Activated CD8-positive, alpha-beta T cell treated with anti-CD3 and anti-CD28 coated beads, Interleukin-2, amount 10 ng/mL, durations not matched to agents 7 days and 5 days (primary cell): ENCODE measurements at places on chromosomes 13 and 19. TPM values are rescaled to one million over a fixed set of nuclear protein-coding genes. Genes with fewer than 3 reads are reported as not detected.
A peak's percentile ranks its signal among the peaks of the same experiment; 100 is the strongest.

DNA sequence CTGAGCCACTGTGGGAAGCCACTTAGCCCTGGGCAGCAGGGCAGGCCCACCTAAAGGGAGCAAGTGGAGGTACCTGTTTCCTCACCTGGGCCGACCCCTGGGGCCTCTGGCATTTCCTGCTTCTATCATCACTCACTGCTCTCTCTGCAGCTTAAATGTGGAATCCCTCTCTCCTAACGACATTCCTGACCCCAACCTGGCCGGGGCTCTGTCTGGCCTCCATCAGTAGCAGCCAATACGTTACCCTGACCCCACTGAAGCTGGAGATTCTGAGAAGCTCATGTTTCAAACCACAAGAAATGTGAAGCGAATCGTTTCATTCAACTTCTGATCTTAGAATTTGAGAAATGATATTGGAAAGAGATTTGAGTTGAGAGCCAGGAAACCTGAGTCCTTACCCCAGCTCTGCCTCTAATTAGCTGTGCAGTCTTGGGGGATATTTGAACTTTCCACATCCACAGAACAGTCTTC lies 39.9 kb downstream of the DOCK9 start:
- H3K36me3 ChIP-seq, result peaks cover 20% of the 10 kb centered on the region
- DNase-seq, result no peak
- H3K4me1 ChIP-seq, result peaks cover 1% of the 10 kb centered on the region
- H3K4me3 ChIP-seq, result no peak overlapping the region
- no peak overlapping the region for H3K27ac ChIP-seq

- H3K27me3 ChIP-seq, result peaks cover 3% of the 10 kb centered on the region
- no peak overlapping the region for H3K4me3 ChIP-seq
- no peak for DNase-seq
- no peaks in the 10 kb centered on the region for H3K4me1 ChIP-seq
- H3K36me3 ChIP-seq, result no peaks in the 10 kb centered on the region
These were observed 107.0 kb downstream of the KL start for GRCh38 chr13:33123066-33123859.

- peaks cover 3% of the 10 kb centered on the region for H3K27me3 ChIP-seq
- H3K4me1 ChIP-seq, result peaks cover 17% of the 10 kb centered on the region
- DNase-seq, result no peak
- H3K4me3 ChIP-seq, result no peak overlapping the region
- H3K27ac ChIP-seq, result peak overlapping the region; percentile 18
These were observed 10.9 kb downstream of the NCR1 start for GRCh38 chr19:54916822-54917221.

- peaks cover 35% of the 10 kb centered on the region for H3K27me3 ChIP-seq
- H3K27ac ChIP-seq, result no peak overlapping the region
- H3K36me3 ChIP-seq, result no peaks in the 10 kb centered on the region
- H3K4me1 ChIP-seq, result no peaks in the 10 kb centered on the region
- no peak overlapping the region for H3K4me3 ChIP-seq
- no peak for DNase-seq
These were observed 2.8 kb upstream of the IFNL2 start for GRCh38 chr19:39265321-39265916.

DNA sequence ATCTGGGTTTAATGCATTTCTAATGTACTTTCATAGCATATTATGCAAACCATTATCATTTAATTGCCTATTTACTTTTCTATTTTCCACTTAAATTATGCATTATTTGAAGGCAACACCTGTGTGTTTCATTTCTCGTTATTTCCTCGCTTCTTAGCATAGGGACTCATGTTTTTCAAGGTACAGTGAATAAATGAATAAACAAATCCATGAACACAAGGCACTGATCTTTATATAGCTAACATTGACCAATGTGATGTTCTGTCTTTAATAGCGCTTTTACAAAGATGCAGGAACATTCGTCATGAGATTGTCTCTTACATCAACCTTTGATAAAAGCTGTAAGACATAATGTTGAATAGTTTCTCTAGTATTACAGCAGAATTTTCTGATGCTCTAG lies 121.2 kb downstream of the B3GLCT start:
- DNase-seq, result no peak
- no peaks in the 10 kb centered on the region for H3K4me1 ChIP-seq
- H3K4me3 ChIP-seq, result no peak overlapping the region
- no peak overlapping the region for H3K27ac ChIP-seq
- no peaks in the 10 kb centered on the region for H3K36me3 ChIP-seq

DNA sequence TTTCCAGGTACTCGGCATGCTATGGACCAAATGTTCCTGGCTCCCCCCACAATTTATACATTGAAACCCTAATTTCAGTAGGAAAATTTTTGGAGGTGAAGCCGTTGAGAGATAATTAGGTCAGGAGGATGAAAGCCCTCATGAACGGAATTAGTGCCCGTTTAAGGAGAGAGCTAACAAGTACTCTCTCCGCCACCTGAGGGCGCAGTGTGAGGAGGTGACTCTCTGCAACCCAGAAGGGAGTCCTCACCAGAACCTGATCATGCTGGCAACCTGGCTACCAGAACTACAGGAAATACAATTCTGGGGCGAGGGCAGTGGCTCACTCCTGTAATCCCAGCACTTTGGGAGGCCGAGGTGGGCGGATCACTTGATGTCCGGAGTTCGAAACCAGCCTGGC lies 397.8 kb downstream of the SLITRK5 start:
- H3K4me3 ChIP-seq, result no peak overlapping the region
- H3K27ac ChIP-seq, result no peak overlapping the region
- H3K4me1 ChIP-seq, result no peaks in the 10 kb centered on the region
- DNase-seq, result no peak
- H3K36me3 ChIP-seq, result no peaks in the 10 kb centered on the region

Gene MYO16
- total RNA-seq, result not detected

DNA sequence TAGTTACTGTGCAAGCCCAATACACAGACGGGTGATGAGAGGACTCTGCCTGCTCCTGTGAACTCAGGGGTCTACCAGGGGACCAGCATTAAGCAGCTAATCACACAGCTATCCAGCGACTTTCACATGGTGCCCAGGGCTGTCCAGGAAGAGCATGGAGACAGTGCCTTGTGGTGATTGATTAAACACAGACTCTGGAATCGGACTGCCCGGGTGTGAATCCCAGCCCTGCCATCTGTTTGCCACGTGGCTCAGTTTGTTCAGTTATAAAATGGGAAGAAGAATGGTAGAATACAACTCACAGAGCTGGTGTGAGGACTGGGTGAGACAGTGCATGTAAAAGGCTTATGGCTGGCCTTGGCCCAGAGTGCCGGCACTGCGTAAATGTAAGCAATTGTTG lies 42.1 kb upstream of the NPAS1 start:
- peaks cover 36% of the 10 kb centered on the region for H3K4me1 ChIP-seq
- no peak overlapping the region for H3K27ac ChIP-seq
- DNase-seq, result no peak
- no peaks in the 10 kb centered on the region for H3K27me3 ChIP-seq

DNA sequence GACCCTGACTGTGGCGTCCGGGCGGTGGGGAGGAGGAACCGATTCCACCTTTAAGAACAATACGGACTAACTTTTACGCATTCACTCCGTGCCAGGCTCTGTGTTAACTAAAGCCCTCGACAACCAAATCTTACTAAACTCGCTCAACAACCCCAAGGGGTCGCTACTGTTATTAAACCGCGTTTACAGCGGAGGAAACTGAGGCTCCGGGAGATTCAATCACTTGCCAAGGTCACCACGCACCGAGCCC lies 1.2 kb downstream of the SAMD1 start:
- no peak for DNase-seq
- peak overlapping the region; percentile 69 for H3K4me3 ChIP-seq
- H3K36me3 ChIP-seq, result peaks cover 33% of the 10 kb centered on the region

- peaks cover 33% of the 10 kb centered on the region for H3K36me3 ChIP-seq
- H3K27me3 ChIP-seq, result no peaks in the 10 kb centered on the region
- H3K4me1 ChIP-seq, result peaks cover 23% of the 10 kb centered on the region
- DNase-seq, result peak; percentile 65
- peak overlapping the region; percentile 86 for H3K4me3 ChIP-seq
- peak overlapping the region; percentile 86 for H3K27ac ChIP-seq
These were observed 799 bp downstream of the NR1H2 start for GRCh38 chr19:50377051-50377461.

Gene SCAF1
- 64.1 TPM for total RNA-seq
